Posterior cingulate gyrus (tissue), 11 donors: ENCODE measurements at places on chromosomes 3 and 15.
A peak's percentile ranks its signal among the peaks of the same experiment; 100 is the strongest.

GRCh38 chr3:148408667-148409066, 289.0 kb upstream of the AGTR1 start:
- no peak for DNase-seq

GRCh38 chr3:65268426-65268825, 580.6 kb upstream of the ADAMTS9 start:
- DNase-seq = no peak

GRCh38 chr15:49675041-49675440, 54.2 kb downstream of the DTWD1 start:
- DNase-seq = no peak

DNA sequence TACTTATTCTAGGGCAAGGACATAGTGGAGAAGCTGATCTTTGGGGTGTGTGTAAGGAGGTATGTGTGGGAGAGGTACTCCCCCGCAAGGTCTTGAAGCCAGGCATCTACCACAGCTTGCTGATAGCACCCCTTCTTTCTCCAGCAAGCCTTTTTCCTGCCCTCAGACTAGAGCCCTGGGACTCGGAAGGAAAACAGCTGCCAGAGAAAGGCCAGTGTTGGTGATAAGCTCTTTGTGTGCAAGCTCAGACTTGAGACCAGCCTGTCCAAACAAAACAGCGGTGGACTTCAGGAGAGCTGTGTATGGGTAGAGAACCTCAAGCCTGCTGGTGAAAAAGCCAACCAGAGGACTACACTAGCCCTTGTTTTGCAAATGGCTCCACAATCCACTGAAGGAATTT, 1028.6 kb downstream of the MCTP2 start:
- no peak for DNase-seq

- no peak for DNase-seq
These were observed 1.5 kb downstream of the ST8SIA2 start for GRCh38 chr15:92395098-92395635.

DNA sequence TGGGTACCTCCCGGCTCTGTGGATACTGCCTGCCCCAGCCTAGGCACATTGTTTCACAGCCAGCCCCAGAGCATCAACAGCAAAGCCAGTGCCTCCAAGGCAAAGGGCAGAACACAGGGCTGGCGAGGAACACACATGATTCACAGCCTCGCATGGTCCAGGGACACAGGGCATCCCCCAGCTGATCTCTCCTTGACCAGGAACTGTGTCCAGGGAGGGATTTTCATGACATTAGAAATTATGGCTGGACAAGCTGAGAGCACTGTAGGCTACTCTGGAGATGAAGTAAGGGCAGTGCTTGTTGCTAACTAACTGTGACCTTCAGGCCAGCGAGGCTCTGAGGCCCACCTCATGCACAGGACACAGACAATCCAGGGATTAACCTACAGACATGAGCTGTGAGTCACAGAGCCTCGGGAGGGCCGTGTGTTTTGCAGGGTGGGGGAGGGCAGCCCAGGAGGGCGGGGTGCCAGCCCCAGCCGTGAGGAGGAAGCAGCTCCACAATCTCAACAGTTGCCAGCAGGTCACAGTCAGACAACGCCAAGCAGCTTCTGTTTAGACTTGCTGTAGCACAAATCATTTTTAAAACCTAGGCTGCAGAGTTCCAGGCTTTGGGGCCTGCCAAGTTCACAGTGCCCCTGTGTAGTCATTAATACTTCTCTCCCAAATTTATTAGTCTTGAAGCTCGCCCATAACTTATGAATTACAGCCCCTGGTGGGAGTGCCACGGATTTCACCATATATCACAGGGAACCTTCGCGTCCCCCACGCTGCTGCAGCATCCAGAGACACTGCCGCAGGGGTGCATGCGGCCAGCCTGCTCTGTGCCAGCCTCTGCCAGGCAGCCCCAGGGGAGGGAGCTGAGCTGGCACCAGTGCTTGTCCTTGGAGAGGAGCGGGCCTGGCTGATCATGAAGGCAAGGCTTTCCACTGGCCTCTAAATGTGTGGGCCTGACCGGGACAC, 114.7 kb downstream of the ETFA start:
- DNase-seq = peak; percentile 53

DNA sequence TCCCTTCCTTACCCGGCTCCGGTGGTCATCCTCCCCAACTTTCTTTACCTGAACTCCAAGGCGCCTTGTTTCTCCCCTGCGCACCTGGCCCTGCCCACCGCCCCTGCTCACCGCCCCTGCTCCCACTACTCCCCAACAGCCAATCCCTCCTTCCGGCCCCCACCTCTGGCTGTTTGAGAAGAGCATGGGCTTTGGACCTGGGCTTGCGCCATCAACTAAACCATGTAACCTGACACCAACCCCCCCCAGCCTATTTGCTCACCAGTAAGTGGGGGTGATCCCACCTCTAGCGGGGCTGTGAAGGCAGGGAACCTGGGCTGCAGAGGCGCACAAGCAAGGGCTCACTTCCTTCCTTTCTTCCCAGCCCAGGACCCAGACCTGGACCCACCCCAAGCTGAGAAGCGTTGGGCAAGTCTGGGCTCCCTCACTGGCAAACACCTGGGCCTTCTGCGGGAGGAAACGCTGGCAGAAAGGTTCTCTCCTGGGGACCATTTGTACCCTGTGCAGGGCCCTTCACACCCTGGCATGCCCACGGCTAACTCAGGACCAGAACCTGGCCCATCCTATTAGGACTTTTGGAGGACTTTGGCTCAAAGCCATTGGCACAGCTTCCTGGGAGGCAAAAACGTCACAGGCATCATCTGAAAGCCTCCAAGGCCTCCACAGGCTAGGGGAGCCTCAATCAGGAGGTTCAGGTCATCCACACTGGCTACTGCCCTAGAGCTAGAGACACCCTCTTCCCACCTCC, at the start of gene PLXNB1:
Gene PLXNB1, minus strand, starts transcription at position 127 of the 748 bp plus-strand sequence. CDS start 5,475 bp downstream, outside the sequence.
- no peak for DNase-seq

GRCh38 chr3:152557302-152557999, 277.5 kb upstream of the P2RY1 start:
- DNase-seq = no peak

DNA sequence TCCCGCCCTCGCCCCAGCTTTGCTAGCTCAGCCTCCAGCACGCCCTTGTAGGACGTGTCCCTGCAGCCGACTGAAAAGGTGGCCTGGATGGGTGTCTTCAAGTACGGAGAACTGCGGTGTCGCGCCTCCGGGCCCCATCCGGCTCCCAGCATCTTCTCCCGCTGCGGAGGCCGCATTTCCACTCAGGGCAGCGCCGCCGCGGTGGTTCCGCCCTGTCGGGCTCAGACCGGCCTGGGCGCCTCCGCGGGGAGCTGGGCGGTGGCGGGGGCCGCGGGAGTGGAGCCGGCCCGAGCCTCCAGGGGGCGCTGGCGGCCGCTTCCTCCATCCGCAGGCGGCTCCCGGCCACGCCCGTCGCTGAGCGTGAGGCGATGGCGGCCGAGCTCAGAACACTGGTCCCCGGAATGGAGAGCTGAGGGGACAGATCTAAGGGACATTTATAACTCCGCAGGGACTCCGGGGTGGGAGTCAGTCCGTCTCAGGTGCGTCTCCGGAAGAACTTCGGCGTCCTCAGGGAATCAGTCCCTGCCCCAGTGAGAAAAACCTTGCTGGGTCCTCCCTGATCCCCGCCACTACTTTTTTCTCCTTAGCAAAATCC, 13.6 kb upstream of the SMCO1 start:
- DNase-seq = peak; percentile 78

DNA sequence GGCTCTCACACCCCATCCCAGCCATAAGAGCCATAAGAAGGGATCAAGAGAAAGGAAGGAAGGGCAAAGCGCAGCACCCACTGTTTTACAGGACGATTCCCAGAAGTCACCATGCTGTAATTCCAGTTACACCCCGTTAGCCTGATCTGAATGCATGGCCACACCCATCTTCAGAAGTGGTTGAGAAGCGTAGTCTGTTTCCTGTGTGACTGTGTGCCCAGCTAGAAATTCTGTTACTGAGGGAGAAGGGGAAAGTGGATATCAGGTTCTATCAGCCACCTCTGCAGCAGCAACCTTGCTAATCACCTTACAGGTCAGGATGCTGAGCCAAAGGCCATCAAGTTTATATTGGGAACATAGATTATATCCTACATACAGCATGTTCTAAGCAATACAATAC, 260.0 kb downstream of the ABHD5 start:
- DNase-seq = no peak

- peak; percentile 65 for DNase-seq
These were observed 438.9 kb upstream of the ARRDC4 start for GRCh38 chr15:97521381-97522285.

DNA sequence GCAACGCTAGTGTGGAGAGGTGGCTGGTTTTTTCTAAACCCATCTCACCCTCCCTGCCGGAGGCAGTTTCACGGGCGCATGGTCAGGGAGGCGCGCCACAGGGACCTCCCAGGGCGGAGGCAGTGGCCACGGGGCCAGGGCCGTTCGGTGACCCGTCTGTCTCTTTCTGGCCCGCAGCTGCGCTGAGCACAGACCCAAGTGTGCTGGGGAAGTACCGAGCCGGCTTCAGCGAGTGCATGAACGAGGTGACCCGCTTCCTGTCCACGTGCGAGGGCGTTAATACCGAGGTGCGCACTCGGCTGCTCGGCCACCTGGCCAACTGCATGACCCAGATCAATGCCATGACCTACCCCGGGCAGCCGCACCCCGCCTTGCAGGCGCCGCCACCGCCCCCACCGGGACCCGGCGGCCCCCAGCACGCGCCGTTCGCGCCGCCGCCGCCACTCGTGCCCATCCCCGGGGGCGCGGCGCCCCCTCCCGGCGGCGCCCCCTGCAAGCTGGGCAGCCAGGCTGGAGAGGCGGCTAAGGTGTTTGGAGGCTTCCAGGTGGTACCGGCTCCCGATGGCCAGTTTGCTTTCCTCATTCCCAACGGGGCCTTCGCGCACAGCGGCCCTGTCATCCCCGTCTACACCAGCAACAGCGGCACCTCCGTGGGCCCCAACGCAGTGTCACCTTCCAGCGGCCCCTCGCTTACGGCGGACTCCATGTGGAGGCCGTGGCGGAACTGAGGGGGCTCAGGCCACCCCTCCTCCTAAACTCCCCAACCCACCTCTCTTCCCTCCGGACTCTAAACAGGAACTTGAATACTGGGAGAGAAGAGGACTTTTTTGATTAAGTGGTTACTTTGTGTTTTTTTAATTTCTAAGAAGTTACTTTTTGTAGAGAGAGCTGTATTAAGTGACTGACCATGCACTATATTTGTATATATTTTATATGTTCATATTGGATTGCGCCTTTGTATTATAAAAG, 1.8 kb downstream of the HES1 start:
- DNase-seq = peak; percentile 85

DNA sequence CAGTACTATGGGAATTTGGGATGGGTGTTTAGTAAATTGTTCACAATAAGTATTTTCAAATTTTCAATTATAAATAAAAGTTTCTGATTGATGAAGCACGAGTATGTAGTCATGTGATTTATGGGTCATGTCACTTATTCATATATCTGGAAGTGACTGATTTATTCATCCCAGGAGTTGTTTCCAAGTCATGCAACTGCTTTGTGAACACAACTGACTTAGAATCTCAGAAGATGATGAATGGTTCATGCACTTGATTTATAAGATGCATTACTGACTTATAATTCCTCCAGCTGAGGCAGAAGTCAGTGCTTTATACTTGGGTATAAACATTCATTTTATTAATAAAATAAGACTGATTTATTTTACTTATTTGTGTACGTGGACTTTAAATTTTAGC, 137.8 kb upstream of the CBLB start:
- no peak for DNase-seq

- DNase-seq = peak; percentile 70
These were observed 68.7 kb upstream of the MB21D2 start for GRCh38 chr3:192986379-192986778.

GRCh38 chr3:25297667-25298585, 130.1 kb upstream of the RARB start:
- DNase-seq = no peak

DNA sequence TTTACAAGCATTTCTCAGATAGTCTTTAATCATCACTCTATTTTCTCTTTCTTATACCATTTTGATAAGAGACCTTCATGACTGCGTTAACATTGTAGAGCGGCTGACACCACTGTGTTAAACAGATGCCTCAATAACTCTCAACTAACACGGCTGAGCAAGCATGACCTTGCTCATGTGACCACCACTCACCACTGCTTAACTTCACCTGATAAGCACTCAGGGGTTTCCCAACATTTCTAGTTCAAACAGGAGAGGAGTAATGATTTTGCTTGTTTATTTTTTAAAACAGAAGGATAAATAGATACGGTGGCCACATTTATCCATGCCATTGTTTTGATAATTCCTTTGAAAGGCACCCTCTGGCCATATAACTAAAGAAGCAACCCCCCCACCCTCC, 37.7 kb upstream of the TMEM45A start:
- DNase-seq = no peak

DNA sequence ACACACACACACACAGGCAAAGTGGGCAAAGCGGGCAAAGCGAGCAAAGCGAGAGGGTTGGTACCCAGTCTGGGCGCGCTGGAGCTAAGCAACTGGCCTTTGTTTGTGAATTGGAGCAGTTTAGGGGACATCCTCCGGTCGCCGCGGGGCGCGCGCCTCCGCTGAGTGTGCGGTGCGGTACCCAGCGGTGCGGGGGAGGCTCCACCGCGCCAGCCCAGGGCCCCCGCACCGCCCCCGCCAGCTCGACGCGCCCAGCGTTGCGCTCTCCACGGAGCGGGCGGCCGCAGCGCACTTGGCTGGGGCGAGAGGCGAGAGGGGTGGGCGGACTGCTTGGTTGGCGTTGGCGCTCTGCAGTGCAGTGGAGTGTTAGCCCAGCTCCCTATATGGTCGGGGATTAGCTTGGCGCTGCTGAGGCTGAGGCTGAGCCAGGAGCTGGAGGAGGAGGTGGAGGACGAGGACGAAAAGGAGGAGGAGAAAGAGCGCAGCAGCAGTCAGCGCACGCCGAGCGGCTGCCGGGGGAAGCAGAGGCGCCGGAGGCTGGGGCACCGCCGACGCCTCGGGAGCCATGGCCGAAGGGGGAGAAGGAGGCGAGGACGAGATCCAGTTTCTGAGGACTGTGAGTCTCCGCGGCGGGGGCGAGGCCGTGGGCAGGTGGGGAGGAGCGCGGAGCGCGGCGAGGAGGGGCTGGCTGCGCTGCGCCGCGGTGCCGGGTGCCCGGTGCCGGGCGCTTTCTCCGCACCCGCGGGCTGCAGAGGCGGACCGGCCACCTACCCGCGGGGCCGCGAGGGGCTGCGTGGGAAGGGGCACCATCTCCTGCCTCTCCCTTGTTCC, at the start of gene RYR3:
Gene RYR3, plus strand, starts transcription at position 487 of the 831 bp plus-strand sequence. Its CDS starts 79 bp downstream, at position 566.
- DNase-seq = peak; percentile 57

GRCh38 chr3:39280571-39280970, 735 bp upstream of the CX3CR1 start:
- DNase-seq = no peak

- no peak for DNase-seq
These were observed 8.9 kb downstream of the NSUN3 start for GRCh38 chr3:94071713-94072284.

GRCh38 chr3:49871531-49872153, 1.9 kb upstream of the CAMKV start:
- no peak for DNase-seq

- DNase-seq = no peak
These were observed 242.6 kb upstream of the AGTR1 start for GRCh38 chr3:148455098-148455497.

DNA sequence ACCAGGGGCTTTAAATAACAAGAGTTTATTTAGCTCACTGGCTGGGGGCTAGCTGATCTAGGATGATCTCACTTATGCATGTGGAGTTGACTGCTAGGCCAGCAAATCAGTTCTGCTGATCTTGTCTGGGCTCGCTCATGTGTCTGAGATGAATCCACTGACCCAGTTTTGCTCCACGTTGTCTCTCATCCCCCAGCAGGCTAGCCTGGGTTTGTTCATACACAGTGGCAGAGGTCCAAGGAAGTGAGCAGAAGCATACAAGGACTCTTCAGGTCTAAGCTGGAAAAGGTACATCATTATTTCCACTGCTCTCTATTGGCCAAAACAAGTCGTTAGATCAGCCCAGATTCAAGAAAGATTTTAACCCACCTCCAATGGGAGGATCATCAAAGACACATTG, 238.0 kb downstream of the PLCL2 start:
- DNase-seq = no peak
